Eye (tissue), 1 donor: ENCODE measurements at places on chromosomes 5 and 9.

DNA sequence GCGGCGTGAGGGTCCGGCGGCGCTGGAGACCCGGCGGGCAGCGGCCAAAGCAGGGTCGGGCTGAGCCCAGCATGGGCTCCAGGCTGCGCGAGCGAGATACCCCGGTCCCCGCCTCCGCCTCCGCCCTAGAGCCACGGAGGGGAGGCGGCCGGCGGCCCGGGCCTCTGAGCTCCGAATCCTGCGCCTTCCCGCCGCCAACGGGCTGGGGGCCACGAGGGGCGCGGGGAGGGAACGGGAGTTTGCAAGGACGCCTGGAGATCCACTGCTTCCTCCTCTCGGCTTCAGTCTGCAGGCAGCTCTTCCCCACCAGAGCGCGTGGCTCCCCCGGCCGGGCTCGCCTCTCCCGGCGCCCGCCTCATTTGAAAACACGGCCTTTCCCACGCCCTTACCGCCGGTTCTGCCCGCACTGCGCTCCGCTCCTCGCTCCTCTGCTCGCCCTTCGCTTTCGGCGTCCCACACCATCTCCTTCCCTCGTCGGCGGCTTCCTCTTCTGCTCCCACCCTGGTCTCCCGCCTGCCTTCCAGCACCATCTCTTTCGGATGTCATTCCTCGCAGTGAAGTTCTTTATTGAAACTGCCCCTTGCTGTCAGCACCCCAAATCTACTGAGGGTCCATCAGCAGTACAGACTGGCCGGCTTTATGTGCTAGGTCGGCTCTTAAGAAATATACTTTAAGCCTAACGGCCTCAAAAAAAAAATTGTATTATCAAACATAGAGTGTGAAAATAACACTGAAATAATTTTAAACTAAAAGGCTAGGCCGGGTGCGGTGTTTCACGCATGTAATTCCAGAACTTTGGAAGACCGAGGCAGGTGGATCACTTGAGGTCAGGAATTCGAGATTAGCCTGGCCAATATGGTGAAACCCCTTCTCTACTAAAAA, 105.0 kb upstream of the FAM120A start:
- DNase-seq = peak; percentile 82

DNA sequence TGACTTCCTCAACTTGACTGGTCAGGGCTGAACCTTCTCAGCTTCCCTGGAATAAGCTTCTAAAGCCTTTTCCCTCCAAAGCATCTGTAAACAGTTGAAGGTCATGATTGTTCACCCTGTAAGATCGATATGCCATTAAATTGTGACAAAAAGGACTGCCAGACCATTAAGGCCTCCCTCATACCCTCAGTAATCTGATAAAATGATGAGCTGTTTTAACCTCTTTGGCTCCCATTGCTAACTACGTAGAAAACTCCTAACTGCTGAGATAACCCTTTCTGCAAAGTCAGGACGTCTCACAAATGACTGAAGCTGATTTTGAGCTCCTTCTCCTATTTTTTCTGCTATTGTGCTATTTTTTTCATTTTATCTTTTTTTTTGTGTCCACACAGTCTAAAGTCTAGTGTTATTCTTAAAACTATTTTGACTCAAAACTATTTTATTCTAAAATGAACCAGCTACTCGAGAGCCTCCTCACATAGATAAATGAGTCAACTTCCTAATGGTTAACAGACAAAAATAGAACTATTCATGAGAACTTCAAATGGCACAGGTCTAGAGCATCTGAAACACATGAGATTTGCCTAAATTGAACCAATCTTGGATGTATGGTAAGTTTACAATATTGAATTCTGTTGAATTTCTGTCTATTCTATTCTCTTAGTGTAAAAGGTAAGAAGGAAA, 395.6 kb upstream of the TLE4 start:
- no peak for DNase-seq

- DNase-seq = no peak
Observed at GRCh38 chr5:132714456-132715307, 22.7 kb downstream of the KIF3A start.

DNA sequence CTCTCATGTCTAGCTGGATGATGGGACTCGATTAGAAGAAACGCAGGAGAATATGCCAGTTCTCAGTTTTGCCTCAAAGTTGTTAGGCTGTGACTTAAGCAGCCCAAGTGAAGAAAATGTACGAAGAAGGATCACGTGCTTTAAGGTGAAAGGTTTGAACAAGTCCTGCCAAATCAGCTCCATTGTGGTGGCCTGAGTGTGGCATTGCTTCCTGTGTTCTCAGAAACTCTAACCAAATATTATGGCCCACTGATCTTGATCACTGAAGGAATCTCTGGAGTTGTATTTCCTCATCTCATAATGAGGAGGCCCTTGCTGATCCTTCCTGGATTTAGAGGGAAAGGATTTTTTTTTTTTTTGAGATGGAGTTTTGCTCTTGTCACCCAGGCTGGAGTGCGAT, 44.0 kb downstream of the OTULIN start:
- DNase-seq = no peak

DNA sequence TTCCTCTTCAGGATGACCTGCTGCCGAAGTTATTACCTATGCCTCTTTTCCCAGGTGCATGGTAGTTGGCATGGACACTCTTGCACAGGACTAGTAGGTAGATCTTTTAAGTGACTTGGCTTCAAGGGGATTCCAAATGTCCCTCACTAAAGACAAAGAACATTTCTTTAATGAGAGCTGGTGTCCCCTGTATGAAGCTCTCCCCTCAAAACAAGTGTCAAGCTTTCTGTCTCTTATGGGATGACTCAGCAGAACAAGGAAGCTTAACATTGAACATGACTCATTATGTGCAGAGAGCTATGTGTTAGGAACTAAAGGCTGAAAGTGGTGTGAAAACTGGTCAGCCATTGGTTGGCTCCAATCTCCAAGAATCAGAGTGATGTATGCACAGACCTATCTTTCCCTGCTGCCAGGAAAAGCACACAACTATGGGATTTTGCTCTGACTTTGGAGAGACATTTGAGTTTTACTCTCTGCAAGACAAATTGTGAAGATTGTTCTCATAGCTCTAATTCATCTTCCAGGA, 120.5 kb downstream of the PRDM6 start:
- DNase-seq = no peak

- DNase-seq = no peak
Observed at GRCh38 chr5:136516637-136517036, 151.3 kb upstream of the TRPC7 start.

DNA sequence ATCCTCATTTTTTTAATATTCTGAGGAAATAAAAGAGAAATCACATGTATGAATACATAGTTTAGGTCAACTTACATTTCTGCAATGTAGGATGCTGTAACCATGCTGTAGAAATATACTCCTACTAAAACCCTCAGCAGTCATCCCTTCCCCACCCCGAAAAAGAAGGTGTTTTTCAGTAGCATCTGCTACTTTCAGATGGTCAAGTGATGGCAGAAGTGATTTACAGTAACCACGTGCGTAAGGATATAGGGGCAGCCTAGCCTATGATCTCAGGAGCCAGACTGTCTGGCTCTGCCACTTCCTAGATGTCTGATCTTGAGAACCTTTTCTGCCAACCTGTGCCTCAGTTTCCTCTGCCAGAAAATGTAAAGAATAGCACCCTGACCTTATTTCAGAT, 26.0 kb upstream of the SYK start:
- DNase-seq = no peak

DNA sequence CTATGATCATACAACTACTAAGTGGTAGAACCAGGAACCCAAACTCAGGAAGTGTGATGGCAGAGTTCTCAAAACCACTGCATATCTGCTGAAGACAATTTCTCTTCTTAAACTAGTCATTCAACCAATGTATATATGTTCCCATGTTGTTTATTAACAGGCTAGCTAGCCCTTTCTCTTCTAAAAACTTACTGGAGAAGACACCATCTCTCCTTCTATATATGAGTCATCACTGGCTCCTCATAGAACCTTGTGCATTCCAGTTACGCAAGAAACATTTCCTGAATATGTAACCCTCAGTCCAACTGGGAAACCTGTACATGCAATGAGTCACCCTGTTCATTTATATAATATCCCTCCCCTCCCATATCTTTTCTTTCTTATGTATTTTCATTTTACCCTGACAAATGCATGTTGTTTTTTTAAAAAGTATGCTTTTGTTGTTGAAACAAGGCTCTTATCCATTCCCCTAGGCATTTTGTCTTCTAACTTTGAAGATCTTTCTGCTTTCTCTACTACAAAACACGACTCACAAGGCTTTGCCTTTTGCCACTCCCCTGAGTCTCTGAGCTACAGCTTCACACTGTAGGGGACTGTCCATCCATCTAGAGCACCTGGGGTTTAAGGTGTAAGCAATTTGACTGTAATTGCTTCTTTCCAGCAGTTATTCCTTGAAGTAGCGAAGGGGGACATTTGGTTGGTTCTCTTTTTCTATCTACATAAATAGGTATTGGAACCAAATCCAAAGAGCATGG, 119.5 kb downstream of the ANXA1 start:
- DNase-seq = no peak

GRCh38 chr5:132471151-132471907, 19.2 kb downstream of the IRF1 start:
- no peak for DNase-seq

GRCh38 chr5:111227801-111228200, 3.6 kb downstream of the CAMK4 start:
- DNase-seq = no peak

DNA sequence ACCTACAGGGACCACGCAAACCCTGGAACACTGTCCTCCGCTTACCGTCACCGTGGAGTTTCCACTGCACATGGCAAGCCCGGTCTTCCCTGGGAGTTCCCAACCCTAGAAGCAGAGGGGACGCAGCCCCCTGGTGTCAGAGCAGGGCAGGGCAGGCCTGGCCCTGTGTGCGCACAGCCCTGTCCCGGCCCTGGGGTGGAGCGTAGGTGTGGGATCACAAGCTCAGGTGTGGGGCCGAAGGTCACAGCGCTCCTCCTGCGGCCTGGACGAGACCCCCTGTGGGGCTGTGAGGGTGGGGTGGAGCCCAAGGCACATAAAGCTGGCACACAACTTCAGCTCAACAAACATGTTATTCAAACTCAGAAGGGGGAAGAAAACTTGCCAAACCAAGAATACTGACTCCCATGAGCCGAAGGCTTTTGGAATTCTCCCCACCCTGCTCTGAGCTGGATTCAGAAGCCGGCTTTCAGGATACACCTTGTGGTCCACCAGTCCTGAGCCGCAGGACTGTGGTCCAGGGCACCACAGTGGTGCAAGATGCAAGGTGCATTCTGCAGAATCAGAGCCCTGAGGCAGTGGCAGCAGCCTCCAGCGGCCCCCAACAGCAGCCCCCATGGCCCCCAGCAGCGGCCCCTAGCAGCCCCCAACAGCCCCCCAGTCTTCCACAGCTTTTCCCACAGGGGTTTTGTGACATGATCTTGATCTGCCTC, 11.8 kb upstream of the EXOC3 start:
- DNase-seq = peak; percentile 82

DNA sequence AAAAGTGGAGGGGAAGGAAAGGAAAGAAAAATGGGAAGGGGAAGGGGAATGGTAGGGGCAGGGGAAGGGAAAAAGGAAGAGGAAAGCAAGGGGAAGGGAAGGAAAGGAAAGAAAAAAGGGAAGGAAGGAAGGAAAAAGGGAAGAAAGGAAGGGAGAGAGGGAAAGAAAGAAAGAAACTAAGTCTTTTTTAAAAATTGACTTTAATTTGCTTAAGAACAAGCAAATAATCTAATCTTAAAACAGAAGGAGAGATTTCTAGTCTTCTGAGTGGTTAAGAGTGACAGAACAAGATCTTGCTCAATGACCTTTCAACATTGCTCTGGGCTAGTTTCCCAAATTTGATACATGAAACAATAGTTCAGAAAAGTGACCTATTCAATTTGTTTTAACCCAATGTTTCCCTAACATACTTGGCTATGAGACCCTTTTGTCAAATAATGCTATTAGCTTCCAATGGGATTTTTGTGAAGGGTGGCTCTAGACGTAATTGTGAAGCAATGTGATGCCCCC, 33.4 kb upstream of the GLIS3 start:
- DNase-seq = no peak

DNA sequence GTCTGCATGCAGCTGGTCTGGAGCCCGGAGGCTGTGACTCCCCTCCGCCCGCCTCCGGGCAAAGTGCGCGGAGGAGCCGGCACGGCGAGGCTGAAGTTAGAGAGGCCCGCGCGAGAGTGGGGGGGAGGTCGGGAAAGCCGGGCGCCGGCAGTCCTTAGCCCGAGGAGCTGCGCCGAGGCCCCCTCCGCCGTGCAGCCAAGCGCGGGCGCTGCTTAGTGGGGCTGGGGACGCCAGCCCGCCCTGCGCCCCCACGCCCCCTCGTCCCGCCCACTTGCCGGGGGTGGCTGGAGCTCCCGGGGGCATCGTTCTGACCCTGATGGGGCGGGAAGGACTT, 403 bp downstream of the NINJ1 start:
- DNase-seq = peak; percentile 88

GRCh38 chr9:130677252-130677651, 12.9 kb downstream of the PRDM12 start:
- DNase-seq = no peak

DNA sequence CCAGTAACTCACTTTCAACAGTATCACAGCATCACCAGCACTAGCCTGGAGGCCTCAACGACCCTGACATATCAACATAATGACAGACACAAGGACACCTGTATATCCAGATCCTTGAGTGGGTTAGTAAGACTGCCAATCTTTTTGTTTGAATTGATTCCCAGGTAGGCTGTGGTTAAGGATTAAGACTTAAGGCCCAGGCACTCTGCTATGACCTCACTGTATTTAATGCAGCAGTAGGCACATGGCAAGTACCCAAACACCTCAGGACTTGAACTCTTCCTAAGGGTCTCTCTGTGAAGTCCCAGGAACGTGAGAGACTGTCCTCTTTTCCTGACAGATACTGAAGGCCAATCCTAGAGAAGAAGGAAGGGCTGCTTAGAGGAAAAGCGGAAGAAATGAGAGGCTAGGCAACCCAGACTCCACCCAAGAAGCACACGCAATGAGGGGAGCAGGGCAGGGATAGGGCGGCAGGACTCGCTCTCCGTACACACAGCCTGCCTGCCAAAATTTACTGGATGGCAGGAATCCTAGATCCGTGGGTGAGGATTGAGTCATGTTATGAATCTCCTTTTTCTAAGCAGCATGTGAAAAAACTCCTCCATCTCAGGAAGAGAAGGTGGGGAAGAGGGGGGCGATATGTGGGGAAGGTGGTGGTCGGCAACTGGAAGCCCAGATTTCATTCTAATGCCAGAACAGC, 93.4 kb downstream of the SIL1 start:
- peak; percentile 67 for DNase-seq

- DNase-seq = peak; percentile 31
Observed at GRCh38 chr5:144191998-144192397, 21.3 kb downstream of the KCTD16 start.

- no peak for DNase-seq
Observed at GRCh38 chr5:14726066-14726838, 61.7 kb downstream of the OTULIN start.

DNA sequence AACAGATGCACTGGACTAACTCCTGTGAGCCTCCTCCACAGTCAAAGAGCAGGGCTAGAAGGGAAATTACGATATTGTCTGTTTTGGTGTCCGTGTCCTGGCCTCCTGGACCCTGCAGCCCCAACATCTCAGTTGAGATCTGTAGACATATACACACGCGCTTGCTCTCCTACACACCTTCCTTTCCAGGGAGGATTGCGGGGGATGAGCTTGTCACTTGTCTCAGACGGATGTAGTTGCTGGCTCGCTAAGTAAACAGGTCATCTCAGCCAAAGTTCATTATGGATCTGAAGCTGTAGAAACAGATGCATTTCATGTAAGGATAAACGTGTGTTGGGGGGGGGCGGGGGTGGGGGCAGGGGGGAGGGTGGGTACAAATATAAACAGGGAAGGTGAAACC, 549.3 kb downstream of the CCDC171 start:
- DNase-seq = no peak

GRCh38 chr5:31585895-31586270, 53.0 kb upstream of the PDZD2 start:
- DNase-seq = peak; percentile 5

GRCh38 chr5:54460181-54460919, 4.9 kb downstream of the HSPB3 start:
- no peak for DNase-seq
